ENCODE measurements at places on chromosomes 11 and 22.

- no peak for DNase-seq
Observed at GRCh38 chr22:45638197-45638596, 33.4 kb upstream of the ATXN10 start.

DNA sequence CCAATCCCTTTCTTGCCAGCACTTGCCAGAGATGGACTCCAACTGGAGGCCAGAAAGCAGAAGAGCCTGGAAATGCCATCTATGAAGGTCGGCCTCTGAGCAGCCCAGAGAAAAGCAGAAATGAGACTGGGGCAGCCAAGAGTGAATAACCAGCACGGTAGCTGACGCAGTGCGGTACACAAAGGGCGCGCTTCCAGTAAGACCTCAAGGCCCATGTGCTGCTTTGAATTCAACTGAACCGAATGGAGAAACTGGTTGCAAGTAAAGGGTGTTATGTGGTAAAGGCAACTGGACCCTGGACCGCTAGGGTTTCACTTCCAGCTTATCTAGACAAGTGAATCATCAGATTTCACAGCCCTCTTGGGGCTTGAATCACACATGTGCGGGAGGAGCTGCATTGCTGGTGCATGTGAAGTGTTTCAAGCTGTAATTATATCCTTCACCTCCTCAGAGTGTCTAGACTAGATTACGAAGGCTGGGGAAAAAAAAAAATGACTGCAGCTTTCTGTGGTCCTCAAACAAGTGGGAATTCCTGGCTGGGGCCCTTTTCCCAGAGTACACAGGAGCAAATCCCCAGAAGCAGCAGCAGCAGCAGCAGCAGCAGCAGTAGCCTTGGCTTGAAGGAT, 128.9 kb downstream of the CCDC34 start:
- DNase-seq: no peak

DNA sequence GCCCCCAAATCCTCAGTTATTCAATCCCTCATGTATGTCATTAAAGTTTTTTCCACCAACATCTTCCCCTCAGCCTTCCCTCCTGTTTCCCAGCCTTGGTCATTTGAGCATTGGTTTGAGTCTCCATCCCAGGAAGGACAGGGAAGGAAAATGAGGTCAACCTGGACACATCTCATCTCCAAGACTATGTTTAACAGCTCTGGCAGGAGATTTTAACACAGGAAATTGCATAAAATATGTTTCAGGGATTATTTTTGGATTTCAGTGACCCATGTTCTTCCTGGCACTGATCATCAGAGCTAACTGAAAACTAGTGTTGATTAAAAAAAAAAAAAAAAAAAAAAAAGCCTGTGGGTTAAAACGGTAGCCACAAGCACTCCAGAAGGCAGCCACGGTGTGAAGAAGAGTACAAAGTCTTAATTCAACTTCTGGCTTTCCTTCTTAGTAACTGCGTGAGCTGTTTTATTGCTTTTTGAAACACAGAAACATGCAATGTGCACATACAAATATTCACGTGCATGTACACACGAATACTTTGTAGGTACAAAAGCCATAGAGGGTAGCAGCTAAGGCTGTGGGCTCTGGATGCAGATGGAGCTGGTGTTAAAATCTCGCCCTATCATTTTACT, 164.4 kb upstream of the DDI1 start:
- DNase-seq: no peak

DNA sequence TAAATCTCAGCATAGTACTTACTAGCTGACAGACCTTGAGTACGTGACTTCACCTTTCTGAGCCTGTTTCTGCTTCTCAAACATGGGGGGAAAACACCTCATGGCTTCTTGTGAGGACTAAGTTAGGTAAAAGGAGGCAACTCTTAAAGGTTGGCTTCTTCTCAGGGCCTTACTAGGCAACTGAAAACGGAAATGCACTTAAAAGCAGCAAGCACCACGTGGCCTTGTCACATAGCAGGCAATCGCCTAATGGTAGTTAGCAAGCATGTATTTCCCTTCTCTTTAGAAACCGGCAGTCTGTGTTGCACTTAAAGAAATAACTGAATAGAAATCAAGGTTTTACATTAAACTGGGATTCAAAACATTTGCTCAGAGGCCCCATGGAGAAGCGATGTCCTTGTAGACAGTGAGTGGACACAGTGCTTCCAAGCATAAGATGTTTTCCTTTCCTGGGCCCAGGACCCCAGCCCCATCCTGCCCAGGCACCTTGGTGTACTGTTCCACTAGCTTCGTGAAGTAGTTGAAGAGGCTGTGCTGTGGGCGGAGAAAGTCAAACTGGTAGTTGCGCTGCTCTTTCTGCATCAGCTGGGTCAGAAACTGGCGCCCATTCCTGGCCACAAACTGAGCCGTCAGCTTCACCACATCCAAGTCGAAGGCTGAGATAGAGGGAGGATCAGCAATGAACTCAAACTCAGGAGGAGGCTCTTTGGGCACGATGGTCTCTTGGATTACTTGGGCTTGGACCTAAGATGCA, 12.1 kb downstream of the SF3A1 start:
- no peak for DNase-seq

GRCh38 chr22:30150212-30150611, 69.9 kb downstream of the HORMAD2 start:
- peak; percentile 8 for DNase-seq

GRCh38 chr11:131025020-131025419, 108.7 kb upstream of the SNX19 start:
- DNase-seq: peak; percentile 6

GRCh38 chr11:127859941-127860354, 727.4 kb downstream of the ETS1 start:
- no peak for DNase-seq

Measured in lung microvascular endothelial cell (primary cell).